ENCODE measurements at places on chromosomes 12 and 14.

- DNase-seq: no peak
Observed at GRCh38 chr14:60544659-60545058, 35.7 kb downstream of the SIX6 start.

DNA sequence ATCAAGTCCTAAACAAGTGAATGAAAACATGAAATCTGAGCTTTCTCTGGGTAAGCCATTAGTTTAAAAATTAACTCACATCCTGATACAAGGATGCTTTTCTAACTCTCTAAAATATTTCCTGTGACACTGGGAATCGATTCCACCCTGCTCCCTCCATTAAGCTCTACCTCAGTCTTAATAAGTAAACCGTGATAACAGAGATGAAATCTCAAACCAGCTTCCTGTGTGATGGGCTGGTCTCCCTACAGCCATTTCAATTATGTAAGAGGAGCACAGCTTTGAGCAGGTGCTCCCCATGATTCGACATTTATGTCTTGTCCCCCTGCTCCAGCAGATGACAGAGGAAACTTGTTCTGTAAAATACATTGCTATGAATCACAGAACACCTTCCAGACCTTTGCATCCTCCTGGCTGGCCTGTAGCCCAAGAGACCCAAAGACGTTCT is 59.0 kb downstream of the GAS2L3 start:
- no peak for DNase-seq

GRCh38 chr12:57380300-57380699 is 50.5 kb downstream of the R3HDM2 start:
- no peak for DNase-seq

GRCh38 chr14:95478818-95479217 is 37.6 kb downstream of the SYNE3 start:
- no peak for DNase-seq

GRCh38 chr12:41992022-41992421 is 152.7 kb downstream of the GXYLT1 start:
- DNase-seq: no peak

DNA sequence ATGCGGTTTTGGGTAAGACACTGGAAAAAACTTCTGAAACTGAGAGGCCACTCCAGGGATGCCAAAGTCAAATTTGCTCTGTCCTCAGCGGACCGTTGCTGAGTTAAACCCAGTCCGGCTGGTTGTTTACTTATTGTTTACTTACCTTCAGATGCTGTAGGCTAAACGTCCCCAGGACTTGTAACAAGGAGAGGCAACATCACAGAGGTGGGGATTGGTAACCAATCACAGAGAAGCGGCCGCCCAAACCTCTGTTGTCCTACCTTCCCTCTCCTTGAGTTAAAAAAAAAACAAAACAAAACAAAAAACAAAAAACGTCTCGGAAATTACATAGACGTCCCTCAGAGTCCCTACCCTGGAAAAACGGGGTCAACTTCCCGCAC is 380 bp downstream of the ANO2 start:
- no peak for DNase-seq

DNA sequence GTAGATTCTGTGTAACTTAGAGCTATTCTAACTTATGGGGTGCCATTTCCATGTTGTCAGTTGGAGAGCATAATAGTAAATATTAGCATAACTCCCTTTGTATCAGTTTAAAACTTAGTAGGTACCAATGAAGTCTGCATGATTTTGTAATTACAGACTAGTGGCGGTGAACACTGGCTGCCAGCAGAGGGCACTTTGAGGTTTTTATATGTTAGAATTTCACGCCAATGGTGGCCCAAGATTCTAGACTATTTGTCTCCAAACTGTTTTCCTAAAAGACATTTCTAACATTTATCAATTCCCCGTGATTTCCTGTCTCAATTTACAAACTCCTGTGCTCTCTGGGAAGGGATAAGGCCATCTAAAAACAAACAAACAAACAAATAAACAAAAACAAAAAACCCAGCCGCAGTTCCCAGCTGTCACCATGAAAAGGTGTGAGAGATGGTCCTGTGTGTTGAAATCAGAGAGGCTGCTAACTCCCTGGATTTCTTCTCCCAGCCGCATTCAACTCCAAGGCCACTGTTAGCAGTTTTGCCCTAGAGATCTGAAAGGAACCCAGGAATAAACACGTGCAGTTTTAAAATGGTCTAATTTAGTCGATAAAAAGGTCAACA is 57.6 kb downstream of the BRMS1L start:
- peak; percentile 42 for DNase-seq

GRCh38 chr12:43579206-43579605 is 27.2 kb upstream of the ADAMTS20 start:
- no peak for DNase-seq

- DNase-seq: peak; percentile 16
Observed at GRCh38 chr14:72514660-72515025, 379.3 kb downstream of the DPF3 start.

GRCh38 chr14:92988786-92989755 is 66.1 kb downstream of the CHGA start:
- peak; percentile 97 for DNase-seq

GRCh38 chr12:27802511-27802910 is 22.5 kb upstream of the MANSC4 start:
- no peak for DNase-seq

- DNase-seq: no peak
Observed at GRCh38 chr12:93668919-93669418, 8.2 kb upstream of the CRADD start.

- no peak for DNase-seq
Observed at GRCh38 chr12:112848972-112849371, 57.4 kb downstream of the RPH3A start.

Measured in SJCRH30 (cell line).